ENCODE measurements at places on chromosomes 1 and 21.

GRCh38 chr1:232378266-232379062 lies 251.5 kb downstream of the SIPA1L2 start:
- no peak for DNase-seq

GRCh38 chr1:205488074-205488723 lies 16.3 kb upstream of the CDK18 start:
- DNase-seq: peak; percentile 72

DNA sequence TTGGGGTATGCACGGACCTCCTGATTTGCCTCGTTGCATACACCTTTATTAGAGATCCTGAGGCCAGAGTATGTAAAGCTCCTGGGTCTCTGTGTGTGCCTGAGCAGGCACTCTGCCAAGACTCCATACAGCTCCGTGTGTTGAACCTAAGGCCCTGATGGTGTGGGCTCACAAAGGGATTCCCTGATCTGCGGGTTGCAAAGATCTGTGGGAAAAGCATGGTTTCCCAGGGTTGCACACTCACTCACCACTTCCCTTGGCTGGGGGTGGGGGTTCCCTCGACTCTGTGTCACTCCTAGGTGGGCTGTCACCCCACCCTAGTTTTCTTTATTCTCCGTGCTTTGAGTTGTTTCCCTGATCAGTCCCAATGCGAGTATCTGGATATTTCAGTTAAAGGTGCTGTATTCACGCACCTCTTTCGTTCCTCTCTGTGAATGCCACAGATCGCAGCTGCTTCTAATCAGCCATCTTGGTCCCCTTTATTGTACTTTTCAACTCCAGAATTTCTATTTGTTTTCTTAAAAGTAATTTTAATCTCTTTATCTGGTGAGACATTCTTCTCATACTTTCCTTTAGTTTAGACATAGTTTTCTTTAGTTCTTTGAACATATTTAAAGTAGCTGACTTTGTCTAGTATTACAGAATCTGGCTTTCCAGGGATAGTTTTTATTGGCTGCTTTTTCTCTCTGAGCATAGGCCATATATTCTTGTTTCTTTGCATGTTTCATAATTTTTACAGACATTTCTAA lies 39.0 kb upstream of the F3 start:
- peak; percentile 43 for DNase-seq

- DNase-seq: no peak
Observed at GRCh38 chr1:41414296-41414695, 53.1 kb downstream of the FOXO6 start.

GRCh38 chr1:43451701-43452532 lies 1.8 kb downstream of the HYI start:
- no peak for DNase-seq

DNA sequence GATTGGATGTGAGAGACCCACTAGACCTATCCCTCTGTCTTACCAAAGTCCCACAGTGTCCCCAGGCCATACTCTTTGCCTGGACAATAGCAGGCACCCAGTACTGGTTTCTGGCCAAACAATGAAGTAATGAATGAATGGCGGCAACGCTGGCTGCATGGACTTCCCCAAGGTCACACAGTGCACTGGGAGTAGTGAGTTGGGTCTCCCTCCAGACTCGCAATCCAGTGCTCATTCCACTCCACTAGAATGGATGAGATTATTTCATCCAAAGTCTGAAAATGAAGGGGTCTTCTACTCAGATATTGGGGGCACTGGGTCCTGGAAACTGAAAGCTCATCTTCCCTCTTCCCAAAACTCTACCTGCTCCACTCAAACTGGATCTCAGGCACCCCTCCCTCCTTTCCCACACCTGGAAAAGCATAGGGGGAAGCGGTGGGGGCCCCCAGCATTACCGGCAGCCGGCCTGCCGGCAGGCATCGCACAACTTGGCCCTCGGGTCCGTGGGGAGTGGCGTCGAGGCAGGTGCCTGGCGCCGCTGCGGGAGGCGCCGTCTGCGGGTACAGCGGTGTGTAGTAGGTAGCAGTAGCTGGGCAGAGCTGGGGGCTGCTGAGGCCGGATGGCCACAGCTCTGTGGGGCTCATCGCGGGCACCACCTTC lies 816 bp downstream of the E2F2 start:
- no peak for DNase-seq

Data from H4 (cell line).